ENCODE measurements at places on chromosomes 4 and X. TPM values are rescaled to one million over a fixed set of nuclear protein-coding genes. Genes with fewer than 3 reads are reported as not detected.

STOX2 gene
- total RNA-seq: 4.4 TPM

DNA sequence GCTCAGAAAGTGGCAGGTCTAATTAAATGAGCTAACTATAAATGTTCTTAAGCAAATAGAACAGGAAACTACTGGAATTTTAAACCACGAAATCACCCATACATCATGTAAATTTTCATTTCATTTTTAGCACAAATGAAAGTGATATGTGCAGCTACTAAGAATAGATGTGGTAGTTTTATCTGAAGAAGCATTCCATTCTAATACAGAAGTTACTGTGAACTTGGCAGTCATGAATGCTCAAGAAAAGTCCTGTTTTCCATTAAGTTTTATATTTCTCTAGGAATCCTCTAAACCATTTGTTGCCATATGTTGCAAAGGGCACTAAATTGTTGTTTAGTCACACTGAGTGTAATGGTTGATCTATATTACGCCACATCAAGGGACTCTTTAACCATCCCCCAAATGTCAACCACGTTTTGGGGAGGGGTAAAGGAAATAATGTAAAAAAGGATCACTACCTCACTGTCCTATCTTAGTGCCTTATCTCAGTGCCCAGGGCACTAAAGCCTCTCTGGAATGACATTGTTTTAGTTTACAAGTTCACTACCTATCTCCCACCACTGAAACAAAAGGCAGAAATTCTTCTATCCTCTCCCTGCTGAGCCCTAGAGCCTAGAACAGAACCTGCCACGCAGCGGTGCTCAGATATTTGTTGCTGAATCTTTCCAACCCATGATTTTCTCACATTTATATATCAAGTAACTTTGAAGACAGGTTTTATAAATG, 118.0 kb downstream of the SHISA3 start:
- no peak for DNase-seq

DNA sequence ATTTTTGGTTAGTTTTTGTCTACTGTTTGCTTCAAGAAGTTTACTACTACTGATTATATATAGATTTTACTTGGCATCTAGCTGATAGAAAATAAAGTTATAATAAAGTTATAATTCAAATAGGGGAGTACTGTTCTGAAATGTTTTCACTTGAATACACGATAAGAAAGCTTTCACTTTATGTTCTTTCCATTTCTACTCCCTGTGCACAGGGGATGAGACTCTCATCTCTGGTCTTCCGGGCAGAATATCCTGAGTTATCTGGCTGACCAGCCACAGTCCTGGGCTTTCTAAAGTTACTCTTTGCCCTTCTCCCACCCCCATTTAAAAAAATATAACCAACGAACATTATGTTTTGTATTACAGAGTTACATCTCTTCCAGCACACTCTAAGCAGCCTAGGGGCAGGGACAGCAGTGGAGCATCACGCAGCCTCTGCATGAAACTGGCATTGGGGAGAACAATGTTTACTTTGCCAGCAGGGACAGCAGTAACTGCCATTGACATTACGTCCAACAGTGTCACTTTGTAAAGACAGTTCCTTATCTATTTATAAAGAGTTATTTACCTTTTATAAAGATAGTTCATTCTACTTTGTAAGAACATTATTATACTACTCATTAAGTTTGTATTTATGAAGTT, 64.3 kb downstream of the METTL14 start:
- no peak for DNase-seq

DNA sequence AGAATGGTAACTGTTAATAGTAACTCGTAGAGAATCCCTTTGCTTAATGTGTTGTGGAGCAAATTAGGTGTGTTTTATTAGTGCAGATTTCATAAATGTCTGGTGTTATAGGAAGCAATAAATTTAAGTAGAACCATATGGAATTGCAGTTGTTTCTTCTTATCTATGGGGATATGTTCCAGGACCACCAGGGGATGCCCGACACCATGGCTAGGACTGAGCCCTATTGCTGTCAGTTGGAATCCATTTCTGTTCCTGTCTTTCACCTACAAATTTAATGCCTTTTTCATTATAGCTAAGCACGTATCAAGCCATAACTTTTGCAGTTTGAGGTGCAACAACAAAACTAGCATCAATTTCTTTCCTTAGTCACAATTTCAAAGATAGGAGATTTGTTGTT, 72.5 kb downstream of the DDIT4L start:
- DNase-seq: no peak

DNA sequence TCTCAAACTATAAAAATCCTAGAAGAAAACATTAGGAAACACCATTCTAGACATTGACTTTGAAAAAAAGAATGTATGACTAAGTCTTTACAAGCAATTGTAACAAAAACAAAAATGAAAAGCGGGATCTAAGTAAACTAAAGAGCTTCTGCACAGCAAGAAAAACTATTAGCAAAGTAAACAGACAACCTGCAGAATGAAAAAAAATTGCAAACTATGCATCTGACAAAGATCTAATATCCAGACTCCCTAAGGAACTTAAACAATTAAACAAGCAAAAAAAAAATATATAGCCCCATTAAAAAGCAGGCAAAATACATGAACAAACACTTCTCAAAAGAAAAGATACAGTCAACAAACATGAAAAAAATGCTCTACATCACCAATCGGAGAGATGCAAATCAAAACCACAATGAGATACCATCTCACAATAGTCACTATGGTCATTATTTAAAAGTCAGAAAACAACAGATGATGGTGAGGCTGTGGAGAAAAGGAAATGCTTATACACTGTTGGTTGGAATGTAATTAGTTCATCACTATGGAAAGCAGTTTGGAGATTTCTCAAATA, 168.1 kb downstream of the EPHA5 start:
- DNase-seq: no peak

GRCh38 chr4:152635851-152636250, 43.9 kb downstream of the TMEM154 start:
- no peak for DNase-seq

GRCh38 chr4:179582164-179582905, 2140.1 kb upstream of the AGA start:
- no peak for DNase-seq

ANXA3 gene
- 117 TPM for total RNA-seq

SHOX gene
- total RNA-seq: not detected

Measured in NCI-H460 (cell line).